ENCODE measurements at places on chromosomes 16 and 17. TPM values are rescaled to one million over a fixed set of nuclear protein-coding genes. Genes with fewer than 3 reads are reported as not detected.

DNA sequence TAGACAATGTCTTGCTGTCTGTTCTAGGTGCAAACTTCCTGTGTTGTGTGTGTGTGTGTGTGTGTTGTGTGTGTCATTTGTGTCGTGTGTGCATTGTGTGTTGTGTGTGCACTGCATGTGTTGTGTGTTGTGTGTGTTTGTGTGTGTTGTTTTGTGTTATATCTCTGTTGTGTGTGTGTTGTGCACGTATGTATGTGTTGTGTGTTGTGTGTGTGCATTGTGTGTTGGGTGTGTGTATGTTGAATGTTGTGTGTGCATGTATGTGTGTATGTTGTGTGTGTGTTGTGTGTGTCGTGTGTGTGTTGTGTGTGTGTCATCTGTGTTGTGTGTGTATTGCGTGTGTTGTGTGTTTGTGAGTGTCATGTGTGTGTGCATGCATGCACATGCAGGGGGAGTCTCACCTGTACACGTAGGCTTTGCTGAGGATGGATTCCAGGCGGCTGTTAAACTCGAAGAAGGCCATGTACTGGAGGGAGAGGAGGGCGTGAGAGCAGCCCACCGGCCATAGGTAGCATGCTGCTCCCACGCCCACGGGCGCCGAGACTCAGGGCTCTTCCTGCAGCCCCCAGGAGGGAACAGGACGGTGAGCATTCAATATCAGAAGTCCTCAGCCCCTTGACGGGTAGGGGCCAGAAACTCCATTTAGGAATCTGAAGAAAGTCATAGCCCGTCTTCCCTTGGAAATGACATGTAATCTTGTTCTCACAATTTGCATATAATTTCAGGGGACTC is 58.2 kb downstream of the CNGB1 start:
- H3K36me3 ChIP-seq = no peaks in the 10 kb centered on the region
- DNase-seq = no peak
- H3K4me1 ChIP-seq = no peaks in the 10 kb centered on the region

- H3K4me3 ChIP-seq = no peak overlapping the region
- H3K4me1 ChIP-seq = no peaks in the 10 kb centered on the region
- no peaks in the 10 kb centered on the region for H3K27me3 ChIP-seq
- H3K36me3 ChIP-seq = no peaks in the 10 kb centered on the region
- H3K27ac ChIP-seq = no peak overlapping the region
These were observed 13.2 kb upstream of the ZNF469 start for GRCh38 chr16:88369447-88370008.

DNA sequence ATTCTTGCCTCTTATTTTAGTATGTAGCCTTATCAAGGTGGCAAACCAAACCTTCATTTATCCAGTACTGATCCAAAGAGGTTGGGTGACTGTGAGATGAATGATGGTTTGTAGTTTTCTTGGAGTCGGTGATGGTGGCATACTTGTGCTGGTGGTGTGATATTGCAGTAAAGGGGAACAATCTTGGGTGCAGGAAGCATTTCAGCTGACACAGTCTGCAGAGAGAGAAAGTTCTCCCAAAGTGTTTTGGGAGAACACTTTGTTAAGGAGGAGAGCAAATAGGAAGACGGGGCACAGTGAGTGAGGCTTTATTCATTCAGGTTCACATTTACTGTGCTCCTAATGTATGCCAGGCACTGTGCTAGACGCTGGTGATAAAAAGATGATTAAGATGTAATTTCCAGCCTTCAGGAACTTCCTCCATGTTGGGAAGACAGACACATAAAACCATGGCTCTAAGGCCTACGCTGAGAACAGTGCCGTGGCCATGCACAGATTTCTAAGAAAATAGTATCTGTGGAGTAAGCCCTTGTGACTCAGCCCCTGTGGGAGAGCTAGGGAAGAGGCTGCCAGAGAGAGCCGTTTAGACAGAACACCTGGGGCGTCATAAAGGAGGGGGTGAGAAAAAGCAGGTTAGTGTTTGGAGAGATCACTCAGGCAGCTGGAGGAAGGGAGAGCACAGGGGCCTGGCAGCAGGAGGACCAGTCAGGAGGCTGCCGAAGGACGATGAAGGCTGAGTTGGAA is 13.8 kb downstream of the HEATR3 start:
- H3K27ac ChIP-seq = no peak overlapping the region
- H3K36me3 ChIP-seq = no peaks in the 10 kb centered on the region
- no peak overlapping the region for H3K4me3 ChIP-seq
- no peak for DNase-seq

DNA sequence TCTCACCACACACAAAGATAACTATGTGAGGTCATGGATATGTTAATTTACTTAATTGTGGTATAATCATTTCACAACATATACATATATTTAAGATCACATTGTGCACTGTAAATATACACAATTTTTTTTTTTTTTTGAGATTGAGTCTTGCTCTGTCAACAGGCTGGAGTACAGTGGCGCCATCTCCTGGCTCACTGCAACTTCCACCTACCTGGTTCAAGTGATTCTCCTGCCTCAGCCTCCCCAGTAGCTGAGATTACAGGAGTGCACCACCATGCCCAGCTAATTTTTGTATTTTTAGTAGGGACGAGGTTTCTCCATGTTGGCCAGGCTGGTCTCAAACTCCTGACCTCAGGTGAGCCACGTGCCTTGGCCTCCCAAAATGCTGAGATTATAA is 11.5 kb upstream of the PRSS54 start:
- H3K27ac ChIP-seq = no peak overlapping the region
- H3K4me3 ChIP-seq = no peak overlapping the region
- H3K36me3 ChIP-seq = no peaks in the 10 kb centered on the region
- H3K27me3 ChIP-seq = no peaks in the 10 kb centered on the region
- no peak for DNase-seq
- no peaks in the 10 kb centered on the region for H3K4me1 ChIP-seq

DNA sequence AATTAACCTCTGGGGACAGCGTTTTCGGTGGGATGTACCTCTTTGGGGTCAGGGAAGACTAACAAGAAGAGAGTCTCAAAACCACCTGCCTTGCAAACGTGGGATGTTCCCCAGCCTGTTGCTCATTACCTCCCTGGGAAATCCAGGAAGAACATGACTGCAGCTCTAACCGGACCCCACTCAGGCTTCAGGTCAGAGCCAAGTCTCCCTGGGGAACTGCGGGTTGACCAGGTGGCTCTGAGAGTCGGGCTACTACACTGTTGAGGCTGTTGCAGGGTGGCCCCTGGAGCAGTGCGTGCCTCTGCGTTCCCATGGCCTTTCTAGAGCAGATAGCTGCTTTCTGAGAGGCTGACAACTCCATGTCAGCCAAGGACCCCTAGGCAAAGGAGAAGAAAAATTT is 309.1 kb downstream of the FOXL1 start:
- H3K4me3 ChIP-seq = no peak overlapping the region
- H3K36me3 ChIP-seq = no peaks in the 10 kb centered on the region
- no peak overlapping the region for H3K27ac ChIP-seq
- no peak for DNase-seq

DNA sequence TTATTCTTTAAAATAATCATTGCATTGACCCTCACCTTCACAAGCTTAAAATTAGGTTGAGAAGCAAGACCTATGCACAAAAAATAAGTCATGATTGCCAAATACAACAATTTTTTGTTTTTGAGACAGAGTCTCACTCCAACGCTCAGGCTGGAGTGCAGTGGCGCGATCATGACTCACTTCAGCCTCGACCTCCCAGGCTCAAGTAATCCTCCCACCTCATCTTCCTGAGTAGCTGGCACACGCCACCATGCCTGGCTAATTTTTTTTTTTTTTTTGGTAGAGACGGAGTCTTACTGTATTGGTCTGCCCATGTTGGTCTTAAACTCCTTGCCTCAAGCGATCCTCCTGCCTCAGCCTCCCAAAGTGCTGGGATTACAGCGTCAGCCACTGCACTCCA is 24.2 kb downstream of the ZNF652 start:
- no peaks in the 10 kb centered on the region for H3K27me3 ChIP-seq
- no peaks in the 10 kb centered on the region for H3K36me3 ChIP-seq
- H3K27ac ChIP-seq = no peak overlapping the region
- DNase-seq = no peak
- H3K4me3 ChIP-seq = no peak overlapping the region

DNA sequence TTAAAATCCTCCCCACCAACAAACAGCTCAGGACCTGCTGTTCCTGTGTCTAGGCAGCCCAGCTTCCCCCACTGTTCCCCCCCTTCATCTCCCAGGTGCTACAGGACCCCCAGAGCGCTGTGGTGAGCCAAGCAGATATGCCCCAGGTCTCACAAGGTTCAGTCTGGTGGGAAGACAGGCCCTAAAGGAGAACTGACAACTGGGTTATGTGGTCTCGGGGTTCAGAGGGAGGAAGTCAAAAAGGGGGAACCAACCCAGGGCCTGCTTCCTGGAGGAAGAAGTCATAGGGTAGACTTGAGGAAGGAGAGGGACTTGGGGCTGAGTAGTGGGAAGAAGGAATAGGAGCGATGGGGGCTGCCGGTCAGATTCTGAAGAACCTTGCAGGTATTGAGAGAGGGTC is 2.6 kb downstream of the RIPOR1 start:
- H3K36me3 ChIP-seq = no peaks in the 10 kb centered on the region
- H3K27me3 ChIP-seq = no peaks in the 10 kb centered on the region
- no peak for DNase-seq
- no peak overlapping the region for H3K4me3 ChIP-seq
- no peaks in the 10 kb centered on the region for H3K4me1 ChIP-seq

GRCh38 chr17:18331879-18332278 is 16.8 kb downstream of the SMCR8 start:
- no peak overlapping the region for H3K4me3 ChIP-seq
- DNase-seq = no peak
- H3K36me3 ChIP-seq = peaks cover 3% of the 10 kb centered on the region
- no peak overlapping the region for H3K27ac ChIP-seq
- no peaks in the 10 kb centered on the region for H3K4me1 ChIP-seq
- H3K27me3 ChIP-seq = no peaks in the 10 kb centered on the region

GRCh38 chr16:89061590-89062380 is 31.9 kb upstream of the ACSF3 start:
- no peak overlapping the region for H3K27ac ChIP-seq
- no peak overlapping the region for H3K4me3 ChIP-seq
- no peaks in the 10 kb centered on the region for H3K36me3 ChIP-seq
- no peaks in the 10 kb centered on the region for H3K27me3 ChIP-seq
- no peak for DNase-seq

DNA sequence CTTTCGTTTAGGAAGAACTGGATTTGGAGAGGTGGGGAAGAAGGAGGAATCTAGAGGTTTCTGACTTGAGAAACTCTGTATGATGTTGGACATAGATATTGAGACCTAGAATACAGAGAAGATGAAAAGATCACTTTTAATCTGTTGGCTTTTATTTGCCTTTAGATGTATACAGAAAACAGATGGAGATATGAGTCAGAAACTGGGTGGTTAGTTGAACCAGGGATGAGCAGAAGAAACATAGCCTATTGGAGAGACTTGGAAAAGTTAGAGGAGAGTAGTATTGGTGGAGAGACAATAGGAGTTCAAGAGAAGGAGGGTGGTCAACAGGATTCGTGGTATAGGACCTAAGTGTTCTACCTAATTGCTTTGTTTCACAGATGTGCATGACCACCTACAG is 5.1 kb downstream of the PHAF1 start:
- DNase-seq = no peak
- H3K36me3 ChIP-seq = no peaks in the 10 kb centered on the region
- no peak overlapping the region for H3K27ac ChIP-seq
- H3K27me3 ChIP-seq = no peaks in the 10 kb centered on the region
- H3K4me1 ChIP-seq = no peaks in the 10 kb centered on the region
- H3K4me3 ChIP-seq = no peak overlapping the region

DNA sequence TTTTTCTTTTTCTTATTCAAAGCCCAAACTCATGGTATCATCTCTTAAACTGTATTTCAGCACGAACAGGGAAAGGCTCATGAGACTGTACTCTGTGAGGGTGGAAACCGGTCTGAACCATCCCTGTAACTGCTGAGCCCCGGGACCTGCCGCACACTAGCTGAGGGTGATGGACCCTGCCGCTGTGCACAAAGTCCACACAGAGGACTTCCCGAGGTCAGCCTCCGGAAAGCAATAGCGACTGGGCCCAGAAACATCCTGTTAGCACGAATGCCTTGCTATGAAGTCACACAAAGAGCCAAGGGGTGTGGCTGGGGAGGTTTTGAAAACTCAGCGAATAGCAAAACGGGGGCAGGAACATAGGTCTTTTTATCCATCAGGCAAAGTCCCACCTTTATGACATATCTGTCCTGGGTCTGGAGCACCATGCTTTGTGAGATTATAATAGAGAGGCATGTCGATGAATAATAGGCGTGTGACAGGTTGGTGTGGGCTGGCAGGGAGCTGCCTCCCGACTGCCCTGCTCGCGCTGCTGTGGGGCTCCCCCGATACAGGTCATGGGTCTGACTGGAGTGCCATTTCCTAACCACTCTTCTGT is 33.4 kb downstream of the CDK5R1 start:
- no peak overlapping the region for H3K4me3 ChIP-seq
- H3K27ac ChIP-seq = no peak overlapping the region
- DNase-seq = no peak
- H3K4me1 ChIP-seq = no peaks in the 10 kb centered on the region
- H3K36me3 ChIP-seq = no peaks in the 10 kb centered on the region

DNA sequence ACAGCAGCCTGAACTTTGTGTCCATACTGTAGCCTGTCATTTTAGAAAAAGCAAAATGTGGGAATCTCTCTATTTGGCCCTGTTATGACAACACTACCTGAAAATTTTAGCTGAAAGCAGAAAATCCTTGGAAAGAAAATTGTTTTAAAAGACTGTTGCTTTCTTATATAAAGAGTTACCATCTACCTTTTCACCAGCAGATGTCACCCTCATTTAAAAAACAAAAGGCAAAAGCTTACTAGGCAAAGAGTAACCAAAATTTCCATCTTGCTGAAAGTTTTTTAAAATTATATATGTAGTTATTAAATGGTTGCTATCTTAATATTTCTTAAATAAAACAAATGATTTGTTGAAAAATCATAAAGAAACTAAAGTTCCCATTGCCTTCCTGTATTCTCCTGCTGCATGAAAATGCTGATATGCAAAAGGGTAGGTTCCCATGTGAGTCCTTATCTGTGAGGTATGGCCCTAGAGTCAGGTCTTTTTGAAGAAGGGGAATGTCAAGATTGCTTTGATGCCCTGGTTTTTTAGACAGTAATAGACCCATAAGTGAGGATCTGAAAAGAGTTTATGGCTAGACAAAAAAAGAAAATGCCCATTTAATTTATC is 61.0 kb downstream of the TNRC6C start:
- H3K4me3 ChIP-seq = no peak overlapping the region
- H3K36me3 ChIP-seq = no peaks in the 10 kb centered on the region
- no peak for DNase-seq
- no peaks in the 10 kb centered on the region for H3K27me3 ChIP-seq

The P2RX5 gene
- total RNA-seq = 1.4 TPM

The TBC1D26 gene
- total RNA-seq = not detected

The KRT25 gene
- not detected for total RNA-seq

The NRN1L gene
- 0.67 TPM for total RNA-seq

The ACE gene
- 18.3 TPM for total RNA-seq

The HYDIN gene
- 6.6 TPM for total RNA-seq

The AKAP1 gene
- total RNA-seq = 19.3 TPM

The DRC3 gene
- total RNA-seq = 2.5 TPM

The TBCD gene
- total RNA-seq = 28.7 TPM

The CWC25 gene
- total RNA-seq = 7.6 TPM

The KRT15 gene
- 0.50 TPM for total RNA-seq

The GGA2 gene
- 92.9 TPM for total RNA-seq

The WNT9B gene
- total RNA-seq = 0.28 TPM

All from pancreas (tissue), 10 donors.